EH (cell line): ENCODE measurements at places on chromosomes 12 and 14.
A peak's percentile ranks its signal among the peaks of the same experiment; 100 is the strongest.

DNA sequence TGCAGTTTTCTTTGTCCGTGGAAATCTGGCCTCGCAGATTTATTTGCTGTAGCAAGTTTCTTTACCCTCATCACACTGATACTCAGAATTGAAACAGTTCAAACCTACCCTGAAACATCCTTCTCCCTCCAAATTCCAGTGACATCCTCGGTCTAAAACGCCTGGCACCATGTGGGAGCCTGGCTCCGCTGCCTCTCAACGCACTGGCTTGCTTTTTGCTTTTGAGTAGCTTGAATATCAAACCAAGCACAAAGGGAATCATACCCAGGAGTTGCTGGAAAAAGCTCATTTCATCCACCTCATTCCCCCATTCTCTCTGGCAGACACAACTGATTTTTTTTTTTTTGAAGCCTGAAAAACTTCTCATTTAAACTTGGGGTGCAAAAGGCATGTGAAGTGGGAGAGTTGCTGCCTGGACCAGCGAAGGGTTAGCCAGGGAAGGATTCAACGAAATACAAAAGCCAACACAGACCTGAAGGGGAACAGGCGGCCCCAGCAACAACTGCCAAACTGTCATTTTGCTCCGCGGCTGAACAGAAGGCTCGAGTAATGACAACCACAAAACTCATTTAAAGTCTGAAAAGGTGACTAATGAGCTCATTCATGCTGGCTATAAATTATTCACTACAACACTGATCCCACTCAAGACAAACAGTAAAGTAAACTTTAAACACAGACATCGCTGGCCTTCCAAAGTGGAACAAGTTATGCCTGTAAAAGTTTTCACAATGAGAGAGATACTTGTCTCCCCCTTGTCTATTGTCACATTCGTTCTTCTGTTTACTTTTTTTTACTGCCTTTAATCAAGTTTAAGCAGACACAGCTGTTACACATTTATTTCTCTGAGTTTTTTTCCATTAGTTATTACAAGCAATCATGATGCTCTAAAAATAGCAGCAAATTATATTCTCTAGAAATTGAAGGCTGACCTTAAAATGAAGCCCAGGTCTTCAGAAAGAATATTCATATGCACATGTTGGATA lies 12.5 kb upstream of the FOXN3 start:
- peak; percentile 66 for DNase-seq

DNA sequence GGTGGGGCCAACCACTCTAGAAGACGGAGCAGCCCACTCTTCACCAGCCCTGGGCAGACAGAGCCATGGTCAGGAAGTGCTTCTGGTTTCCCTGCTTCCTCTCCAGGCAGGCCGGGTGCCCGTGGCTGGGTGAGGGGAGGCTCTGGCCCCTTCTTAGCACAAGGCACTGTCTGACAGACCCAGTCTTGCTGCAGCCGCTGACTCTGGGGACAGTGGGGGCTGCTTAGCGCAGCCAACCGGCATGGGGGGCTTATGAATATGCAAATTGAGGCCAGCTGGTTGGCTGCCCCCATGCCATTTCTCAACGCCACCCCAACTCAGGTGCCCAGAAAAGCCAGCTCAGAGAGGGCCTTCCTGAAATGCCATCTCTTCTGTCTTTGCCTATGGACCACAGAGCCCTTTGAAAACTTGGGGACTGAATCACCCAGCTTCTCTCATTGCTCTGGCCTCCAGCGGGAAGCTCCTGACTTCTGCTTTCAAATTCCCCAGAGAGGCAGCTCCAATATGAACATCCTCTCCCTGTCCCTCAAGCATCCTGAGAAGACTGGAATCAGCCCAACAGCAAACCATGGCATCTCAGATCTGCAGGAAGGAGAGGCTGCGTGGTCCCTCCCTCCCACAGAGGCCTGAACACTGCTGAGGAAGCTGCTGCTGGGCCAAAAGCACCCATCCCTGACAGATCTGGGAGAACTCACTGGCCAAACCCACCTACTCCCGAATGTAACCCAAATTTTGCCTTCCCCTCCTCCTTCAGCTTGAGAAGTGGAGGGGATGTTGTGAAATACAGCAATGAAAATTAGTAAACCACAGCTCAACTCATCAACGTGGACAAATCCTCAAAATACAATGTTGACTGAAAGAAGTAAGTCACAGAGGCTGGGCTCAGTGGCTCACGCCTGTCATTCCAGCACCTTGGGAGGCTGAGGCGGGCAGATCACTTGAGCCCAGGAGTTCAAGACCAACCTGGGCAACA lies at the start of gene PROX2:
TSS of gene PROX2 (minus strand) at position 205 of the 973 bp plus-strand sequence. CDS start 12,311 bp downstream, outside the sequence.
- peak; percentile 50 for DNase-seq

GRCh38 chr12:116498471-116498870 lies 60.7 kb upstream of the MAP1LC3B2 start:
- DNase-seq = peak; percentile 53

GRCh38 chr14:37591941-37592481 lies 3.0 kb downstream of the FOXA1 start:
- DNase-seq = no peak

- peak; percentile 19 for DNase-seq
Measured at GRCh38 chr14:23209651-23210423, 26.4 kb upstream of the SLC7A8 start.

- DNase-seq = peak; percentile 73
Measured at GRCh38 chr12:122123051-122123760, 44.6 kb downstream of the MLXIP start.

- DNase-seq = peak; percentile 91
Measured at GRCh38 chr14:89855961-89856656, 98.4 kb downstream of the EFCAB11 start.

DNA sequence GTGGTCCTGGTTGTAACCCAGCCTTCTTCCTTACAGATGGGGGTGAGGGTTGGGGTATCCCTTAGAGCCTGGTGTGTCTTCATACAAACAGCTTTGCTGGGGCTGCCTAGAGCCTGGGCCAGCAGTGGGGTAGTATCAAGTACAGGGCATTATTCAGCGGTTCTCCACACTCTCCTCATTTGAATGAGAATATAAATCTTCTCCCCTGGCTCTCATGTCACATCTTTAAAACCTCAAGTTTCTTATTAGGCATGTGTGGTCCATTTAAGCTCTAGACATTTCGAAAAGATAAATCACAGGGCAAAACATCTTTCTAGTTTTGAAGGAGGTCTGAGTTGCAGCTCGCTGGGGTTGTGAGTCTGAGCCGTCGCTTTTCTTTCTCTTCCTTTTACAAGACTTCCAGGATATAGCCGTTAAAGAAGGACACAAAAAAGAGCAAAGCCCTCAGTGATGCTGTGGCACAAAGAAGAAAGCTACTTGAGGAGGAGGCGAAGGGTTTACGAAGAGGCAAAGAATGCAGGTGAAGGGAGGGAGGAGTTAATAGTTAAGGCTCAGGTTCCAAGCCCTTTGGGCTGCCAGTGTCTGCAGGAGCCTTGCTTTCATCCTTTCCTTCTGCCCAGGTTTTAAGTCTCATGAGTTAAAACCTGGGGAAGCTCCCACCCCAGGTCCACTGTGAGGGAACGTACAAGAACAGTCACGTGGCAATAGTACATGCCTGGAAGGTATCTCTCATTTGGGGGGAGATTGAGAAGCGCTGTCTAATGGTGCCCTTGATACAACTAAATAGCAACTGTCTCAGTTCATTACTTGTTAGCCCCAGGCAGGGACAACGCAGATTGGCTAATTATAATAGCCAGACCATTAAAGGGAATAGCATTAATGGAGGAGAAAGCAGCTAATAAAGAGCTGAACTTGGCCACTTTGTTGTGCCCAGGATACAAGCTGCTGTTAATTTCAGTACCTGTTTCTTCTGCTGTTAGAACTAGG lies 94.2 kb downstream of the ETV6 start:
- no peak for DNase-seq

DNA sequence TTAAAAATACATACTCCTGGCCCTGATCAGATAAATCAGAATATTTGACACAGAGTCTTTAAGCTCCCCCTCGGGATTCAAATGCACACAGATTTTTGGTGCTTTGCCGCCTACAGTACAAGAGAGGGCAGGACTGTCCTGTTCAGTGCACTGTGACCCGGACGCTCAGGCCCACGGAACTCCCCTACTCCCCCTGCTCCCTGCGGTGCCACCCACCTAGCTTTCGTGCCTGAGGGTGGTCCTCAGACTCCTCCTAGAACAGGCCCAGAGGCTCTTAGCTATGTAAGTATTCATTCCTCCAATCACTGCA lies 13.7 kb upstream of the SERPINA3 start:
- DNase-seq = no peak

GRCh38 chr12:51590347-51591015 lies 552 bp upstream of the SCN8A start:
- DNase-seq = peak; percentile 78

GRCh38 chr14:36667679-36668078 lies 6.0 kb downstream of the PAX9 start:
- DNase-seq = no peak

GRCh38 chr14:20469242-20469889 lies at the start of gene PNP:
Gene PNP (plus strand): TSS chr14:20469406. CDS start chr14:20469525, 119 bp downstream.
- DNase-seq = peak; percentile 87

- no peak for DNase-seq
Measured at GRCh38 chr14:90193925-90194324, 62.4 kb upstream of the PSMC1 start.

- DNase-seq = peak; percentile 58
Measured at GRCh38 chr12:70853326-70853725, 67.2 kb downstream of the PTPRR start.

DNA sequence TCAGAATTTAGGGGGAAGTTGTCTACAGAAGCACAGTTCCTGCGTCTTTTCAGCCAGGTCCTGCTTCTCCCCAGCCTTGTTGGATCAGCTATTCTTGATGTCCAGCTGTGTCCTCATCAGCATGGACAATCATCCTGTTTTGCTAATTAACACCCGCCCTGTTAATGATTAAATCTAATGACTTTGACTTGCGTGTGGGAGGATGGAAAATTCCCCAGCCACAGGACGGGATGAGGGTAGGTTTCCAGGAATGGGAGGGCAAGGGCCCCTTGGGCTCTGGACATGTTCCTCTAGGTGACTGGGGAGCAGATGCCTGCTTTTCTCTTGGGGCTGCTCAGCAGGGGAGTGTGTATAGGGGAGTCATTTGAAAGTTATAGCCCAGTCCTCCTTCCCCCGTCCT lies 5.3 kb upstream of the PPP1R1A start:
- DNase-seq = no peak

DNA sequence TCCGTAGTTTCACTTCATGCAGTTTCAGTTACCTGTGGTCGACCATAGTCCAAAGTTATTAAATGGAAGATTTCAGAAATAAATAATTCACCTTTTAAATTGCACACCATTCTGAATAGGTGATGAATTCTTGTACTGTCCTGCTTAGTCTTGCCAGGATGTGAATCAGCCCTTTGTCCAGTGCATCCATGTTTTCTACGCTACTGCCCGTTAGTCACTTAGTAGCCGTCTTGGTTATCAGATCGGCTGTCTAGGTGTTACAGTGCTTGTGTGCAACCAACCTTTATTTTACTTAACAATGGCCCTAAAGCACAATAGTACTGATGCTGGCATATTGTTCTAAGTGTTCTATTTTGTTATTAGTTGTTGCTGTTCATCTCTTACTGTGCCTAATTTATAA lies 146.7 kb downstream of the ACSS3 start:
- no peak for DNase-seq

GRCh38 chr12:111034083-111034885 lies 113.9 kb upstream of the MYL2 start:
- DNase-seq = no peak

- no peak for DNase-seq
Measured at GRCh38 chr14:81478446-81478845, 55.2 kb downstream of the SEL1L start.

DNA sequence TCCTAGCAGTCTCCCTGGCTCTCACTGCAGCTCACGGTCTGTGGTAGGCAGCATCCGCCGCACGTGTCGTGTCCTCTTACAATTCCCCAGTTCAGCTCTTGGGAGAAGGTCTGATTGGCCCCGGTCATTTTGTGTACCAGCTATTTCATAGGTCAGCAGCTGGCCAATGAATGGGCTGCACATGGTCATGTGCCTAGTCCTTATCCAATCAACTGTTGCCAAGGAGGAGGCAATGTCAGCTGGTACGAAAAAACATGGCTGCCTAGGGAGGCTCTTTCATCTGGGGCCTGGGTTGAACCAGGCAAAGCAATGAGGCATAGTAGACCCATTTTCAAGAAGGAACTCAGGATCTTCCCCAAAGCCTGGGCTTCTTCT lies 46.1 kb downstream of the RNFT2 start:
- DNase-seq = peak; percentile 7

GRCh38 chr12:68458866-68459265 lies 126.7 kb upstream of the MDM1 start:
- DNase-seq = no peak

- DNase-seq = no peak
Measured at GRCh38 chr12:96720363-96720705, 186.7 kb upstream of the NEDD1 start.

DNA sequence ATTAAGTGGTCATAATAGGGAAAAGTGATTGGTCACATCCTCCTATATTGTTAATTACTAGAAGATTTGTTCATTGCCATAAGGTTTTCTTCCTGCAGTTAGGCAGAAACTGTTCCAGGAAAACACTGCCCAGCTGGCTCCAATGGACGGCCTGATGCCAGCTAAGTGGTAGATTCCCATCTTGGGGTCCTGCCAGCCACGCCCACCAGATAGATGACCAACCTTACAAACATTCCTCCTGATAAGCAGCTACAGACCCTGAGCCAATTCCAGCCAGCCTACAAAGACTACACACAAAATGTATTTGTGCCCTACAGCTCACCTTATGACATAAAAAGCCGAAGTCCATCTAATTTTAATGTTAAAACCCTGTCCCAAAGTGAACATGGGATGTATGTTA lies 685.9 kb upstream of the USP15 start:
- DNase-seq = no peak

DNA sequence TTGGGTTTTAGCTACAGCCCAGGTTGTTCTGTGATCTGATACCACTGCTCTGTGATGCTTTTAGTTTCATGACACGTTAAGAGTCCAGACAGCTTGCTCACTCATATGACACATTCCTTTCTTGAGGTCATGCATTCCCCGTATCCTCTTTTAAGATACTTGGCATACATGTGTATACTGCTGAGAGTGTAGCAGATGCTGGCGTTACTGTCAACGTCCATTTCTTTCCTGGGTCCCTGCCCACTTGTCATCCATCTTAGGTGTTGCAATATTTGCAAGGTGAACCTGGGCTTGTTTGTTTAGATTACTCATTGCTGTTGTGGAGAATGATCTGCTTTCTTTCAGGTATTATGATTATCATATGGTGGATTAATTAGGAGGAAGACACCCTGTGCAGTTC lies 9.1 kb upstream of the EMP1 start:
- DNase-seq = peak; percentile 89

DNA sequence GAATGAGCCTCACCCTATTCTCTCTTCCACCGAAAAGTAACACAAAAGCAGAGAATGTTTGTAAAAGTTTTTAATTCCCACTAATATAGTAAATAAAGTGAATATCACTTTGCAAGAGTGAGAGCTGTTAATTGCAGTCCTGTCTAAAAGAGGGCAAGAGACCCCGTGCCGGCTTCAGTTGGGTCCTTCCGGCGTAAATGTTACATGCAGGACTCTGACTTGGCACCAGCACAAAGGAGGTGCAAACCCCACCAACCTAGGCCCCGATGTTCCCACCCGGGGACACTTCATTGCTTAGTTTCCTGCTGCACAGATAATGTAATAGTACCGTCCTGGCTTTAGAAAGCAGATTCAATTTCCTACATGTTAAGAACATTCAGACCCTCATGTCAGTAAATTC lies 66.0 kb upstream of the DYNC1H1 start:
- DNase-seq = no peak

GRCh38 chr12:82893896-82894295 lies 207.2 kb downstream of the TMTC2 start:
- DNase-seq = no peak
